ENCODE measurements at places on chromosomes 13 and 19.

- peak; percentile 96 for DNase-seq
Measured at GRCh38 chr13:33367926-33368325, 82.4 kb upstream of the STARD13 start.

- DNase-seq: no peak
Measured at GRCh38 chr13:31631071-31631470, 108.3 kb upstream of the RXFP2 start.

DNA sequence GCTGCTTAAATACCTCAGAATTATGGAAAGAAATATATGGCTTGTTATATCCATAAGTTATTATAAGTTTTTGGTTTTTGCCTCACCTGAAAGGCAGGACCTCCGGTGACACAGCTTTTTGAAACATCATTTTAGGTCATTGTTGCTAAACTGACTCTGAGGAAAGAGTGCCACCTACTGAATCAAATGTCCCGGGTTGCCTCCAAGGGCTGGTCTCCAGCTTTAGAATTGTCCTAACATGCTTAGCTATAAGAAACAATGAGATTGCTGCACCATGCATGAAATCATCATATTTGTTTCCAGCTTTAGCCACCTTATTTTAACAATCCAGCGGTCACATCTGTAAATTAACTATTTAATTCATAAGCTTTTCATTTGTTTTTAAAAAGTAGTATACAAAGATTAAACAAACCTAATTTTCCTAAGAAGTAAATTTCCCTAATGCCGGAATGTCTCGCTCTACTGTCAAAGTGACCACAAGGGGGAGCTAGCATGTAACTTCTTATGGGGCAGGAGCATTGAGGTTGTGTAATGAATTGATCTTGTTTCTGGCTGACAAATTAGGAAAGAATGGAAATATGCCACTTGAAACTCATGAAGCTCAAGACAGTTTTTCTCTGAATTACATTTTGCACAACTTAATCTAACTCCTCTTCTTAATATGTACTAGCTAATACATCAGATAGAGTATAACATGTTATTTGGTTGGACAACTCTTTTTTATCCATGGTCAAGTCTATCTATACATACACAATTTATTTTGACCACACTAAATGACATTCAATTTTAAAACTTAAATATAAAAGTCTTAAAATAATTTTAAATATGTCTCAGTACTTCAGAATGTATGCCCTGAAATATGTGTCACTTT, 6.7 kb upstream of the PCDH17 start:
- DNase-seq: peak; percentile 65

DNA sequence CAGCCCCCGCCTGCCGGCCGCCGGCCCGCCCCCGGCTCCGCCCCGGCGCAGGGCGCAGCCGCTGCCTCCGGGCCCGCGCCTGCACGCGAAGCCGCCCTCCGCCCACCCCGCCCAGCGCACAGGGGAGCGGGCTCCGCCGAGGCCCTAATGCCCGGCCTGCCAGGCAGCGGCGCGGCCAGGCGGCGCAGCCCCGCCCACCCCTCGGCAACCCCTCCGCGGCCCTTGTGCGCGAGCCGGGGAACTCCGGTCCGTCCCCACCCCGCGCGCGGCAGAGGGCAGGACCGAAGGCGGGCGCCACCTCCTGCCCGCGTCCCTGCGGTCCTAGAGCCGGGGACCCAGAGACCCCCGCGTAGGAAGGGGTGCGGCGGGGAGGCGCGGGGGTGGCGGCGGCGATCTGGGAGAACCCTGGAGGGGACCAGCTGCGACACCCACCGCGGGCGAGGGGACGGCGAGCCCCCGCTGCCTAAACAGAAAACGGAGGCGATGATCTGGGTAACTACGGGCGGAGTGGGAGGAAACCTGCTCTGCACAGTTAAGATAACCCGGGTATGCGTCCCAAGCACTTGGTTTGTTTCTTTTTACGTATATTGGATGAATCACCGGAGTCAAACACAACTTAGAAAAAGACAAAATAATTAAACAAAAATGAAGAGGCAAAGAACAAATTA, 350 bp upstream of the USP12 start:
- peak; percentile 75 for DNase-seq

- DNase-seq: no peak
Measured at GRCh38 chr13:18948012-18948663, 233.5 kb downstream of the TUBA3C start.

GRCh38 chr19:43781630-43782310, 997 bp upstream of the KCNN4 start:
- DNase-seq: no peak

- no peak for DNase-seq
Measured at GRCh38 chr13:112885782-112886268, 83.2 kb upstream of the MCF2L start.

- peak; percentile 53 for DNase-seq
Measured at GRCh38 chr13:41520016-41520659, 62.8 kb downstream of the RGCC start.

DNA sequence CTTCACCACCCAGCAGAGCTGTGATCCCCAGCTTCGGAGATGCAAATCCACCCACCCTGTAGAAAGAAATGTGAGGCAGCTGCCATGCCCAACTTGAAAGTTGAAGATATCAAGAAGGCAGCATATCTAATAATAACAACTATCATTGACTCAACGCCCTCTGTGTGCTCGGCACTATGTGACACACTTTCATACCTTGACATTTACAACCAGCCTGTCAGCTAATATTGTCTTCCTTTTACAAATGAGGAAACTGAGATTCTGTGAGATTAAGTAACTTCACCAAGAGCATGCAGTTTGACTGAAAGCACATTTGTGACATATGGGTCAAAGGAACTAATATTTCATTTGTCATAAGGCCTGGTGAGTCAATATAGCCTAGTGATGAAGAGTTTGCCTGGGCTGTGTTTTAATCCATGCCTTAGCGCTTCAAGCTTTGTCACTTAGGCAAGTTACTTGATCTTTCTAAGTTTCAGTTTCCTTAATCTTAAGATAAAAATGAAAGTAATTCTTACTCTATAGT, 137.0 kb downstream of the FLT1 start:
- no peak for DNase-seq

- no peak for DNase-seq
Measured at GRCh38 chr13:80074811-80075210, 266.1 kb downstream of the SPRY2 start.

- peak; percentile 63 for DNase-seq
Measured at GRCh38 chr19:41808663-41809566, 12.5 kb downstream of the CEACAM3 start.

GRCh38 chr13:90615767-90616166, 731.7 kb upstream of the MIR17HG start:
- no peak for DNase-seq

DNA sequence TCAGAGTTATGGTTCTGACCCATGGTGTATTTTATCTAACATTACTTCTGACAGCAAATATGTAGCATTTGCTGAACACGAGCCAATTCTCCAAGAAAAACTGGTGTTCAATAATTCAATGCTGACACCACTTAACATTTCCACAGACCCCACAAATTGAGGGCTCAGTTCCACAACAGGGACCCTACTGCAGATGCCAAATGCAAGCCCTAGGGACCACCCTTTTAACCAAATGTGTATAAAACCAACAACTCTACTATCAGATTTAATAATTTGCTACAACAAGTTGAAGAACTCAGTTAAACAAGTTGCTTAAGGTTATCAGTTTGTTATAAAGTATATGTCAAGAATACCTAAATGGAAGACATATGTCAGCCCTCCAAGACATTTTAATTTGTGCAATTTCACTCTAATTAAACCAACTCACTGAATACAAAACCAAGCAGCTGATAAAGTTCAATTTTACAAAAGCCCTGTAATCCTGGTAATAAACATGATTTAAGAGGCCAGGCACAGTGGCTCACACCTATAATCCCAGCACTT, 6.7 kb downstream of the ZNF44 start:
- DNase-seq: no peak

GRCh38 chr13:28530729-28531076, 35.8 kb upstream of the FLT1 start:
- no peak for DNase-seq

GRCh38 chr13:61094865-61095264, 320.8 kb downstream of the PCDH20 start:
- DNase-seq: no peak

DNA sequence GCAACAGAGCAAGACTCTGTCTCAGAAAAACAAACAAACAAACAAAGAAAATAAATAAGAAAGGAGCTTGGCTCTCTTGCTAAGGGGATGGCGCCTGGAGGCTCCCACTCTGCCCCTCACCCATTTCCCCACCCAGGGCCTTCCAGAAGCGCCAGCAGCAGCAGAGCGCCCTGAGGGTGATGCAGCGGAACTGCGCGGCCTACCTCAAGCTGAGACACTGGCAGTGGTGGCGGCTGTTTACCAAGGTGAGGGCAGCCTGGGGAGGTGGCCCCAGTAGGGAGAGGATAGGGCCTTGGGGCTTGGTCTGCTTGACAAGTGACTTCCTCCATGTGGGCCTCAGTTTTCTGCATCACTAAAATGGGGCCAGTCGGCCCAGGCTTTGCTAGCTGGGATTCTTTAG, 59.8 kb downstream of the MYH14 start:
- DNase-seq: no peak

DNA sequence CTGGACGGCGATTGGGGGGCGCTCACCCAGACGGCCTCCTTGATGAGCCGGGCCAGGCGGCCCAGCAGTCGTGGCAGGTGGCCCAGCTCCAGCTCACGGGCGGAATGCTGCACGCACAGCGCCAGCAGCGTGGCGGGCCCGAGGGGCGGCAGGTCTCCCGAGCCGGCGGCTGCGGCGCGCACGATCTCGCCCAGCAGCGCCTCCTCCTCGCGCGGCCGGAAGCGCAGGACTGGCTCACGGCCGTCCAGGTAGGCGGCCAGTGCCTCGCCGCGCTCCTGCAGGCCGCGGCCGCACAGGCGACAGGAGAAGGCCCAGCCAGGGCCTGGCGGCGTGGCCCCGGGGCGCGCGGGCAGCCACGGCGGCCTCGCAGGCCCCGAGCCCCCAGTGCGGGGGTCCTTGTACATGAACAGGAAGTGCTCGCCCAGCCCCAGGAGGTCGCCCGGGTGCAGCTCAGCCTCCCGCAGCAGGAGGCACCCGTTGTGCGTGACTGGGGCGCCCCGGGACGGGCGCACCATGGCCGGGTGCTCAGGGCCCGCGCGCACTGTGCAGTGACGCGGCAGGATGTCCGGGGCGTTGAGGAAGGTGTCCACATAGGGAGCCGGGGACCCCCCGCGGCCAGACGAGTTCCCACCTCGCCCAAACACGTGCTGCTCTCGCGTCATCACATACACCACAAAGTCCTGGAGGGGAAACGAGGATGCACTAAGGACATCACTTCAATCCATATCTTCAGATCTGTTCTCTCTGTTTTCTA, 9.6 kb upstream of the MAMSTR start:
- no peak for DNase-seq

GRCh38 chr19:51777570-51778462, 16.8 kb downstream of the FPR2 start:
- DNase-seq: peak; percentile 68

- peak; percentile 17 for DNase-seq
Measured at GRCh38 chr19:45598267-45599001, 3.6 kb downstream of the GPR4 start.

DNA sequence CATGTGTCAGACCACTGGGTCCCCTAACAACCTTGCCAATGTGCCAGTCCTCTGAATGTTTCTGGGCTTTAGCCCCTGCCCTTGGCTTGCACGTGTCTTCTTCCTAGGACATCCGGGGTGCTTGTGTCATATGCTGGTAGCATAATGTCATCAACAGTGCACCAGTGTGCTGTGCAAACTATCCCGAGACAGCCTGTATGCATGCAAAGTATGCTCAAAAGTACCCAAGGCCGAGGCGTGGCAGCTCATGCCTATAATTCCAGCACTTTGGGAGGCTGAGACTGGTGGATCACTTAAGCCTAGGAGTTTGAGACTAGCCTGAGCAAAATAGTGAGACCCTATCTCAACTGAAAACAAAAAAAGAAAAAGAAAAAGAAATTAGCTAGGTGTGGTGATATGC, 20.8 kb upstream of the C19orf12 start:
- DNase-seq: no peak

DNA sequence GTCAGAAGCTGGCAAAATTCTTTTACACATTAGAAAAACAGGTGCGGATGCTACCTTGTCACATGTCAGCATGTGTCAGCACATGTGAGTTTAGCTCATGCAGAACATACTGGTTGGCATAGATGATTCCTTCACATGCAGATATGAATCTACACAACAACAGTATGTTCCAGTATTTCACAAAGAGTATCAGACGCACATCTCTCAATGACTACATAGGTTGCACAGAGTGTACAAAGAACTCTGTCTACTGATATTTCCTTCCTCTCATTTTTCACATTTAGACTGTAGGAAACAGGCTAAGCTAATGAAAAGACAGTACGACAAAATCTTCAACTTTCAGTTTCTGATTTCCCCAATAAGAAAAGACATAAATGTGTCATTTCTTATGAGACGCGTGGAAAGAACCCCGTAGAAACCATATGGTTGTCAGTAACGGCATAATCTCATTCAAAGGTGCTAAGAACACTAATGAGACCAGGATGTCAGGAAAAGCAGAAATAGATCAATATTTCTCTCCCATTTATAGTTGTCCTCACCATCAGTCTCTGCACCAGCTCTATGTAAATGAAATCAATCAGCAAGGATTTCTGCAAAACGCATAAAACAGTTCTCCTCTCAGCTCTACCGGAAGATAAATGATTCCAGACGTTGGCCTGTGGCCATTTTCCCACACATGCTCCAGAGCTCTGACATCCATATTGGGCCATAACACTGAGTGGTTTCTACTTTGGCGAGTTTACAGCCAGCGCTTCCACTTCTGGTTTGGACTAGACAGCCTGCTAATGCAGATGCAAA, 81.2 kb downstream of the STARD13 start:
- no peak for DNase-seq

DNA sequence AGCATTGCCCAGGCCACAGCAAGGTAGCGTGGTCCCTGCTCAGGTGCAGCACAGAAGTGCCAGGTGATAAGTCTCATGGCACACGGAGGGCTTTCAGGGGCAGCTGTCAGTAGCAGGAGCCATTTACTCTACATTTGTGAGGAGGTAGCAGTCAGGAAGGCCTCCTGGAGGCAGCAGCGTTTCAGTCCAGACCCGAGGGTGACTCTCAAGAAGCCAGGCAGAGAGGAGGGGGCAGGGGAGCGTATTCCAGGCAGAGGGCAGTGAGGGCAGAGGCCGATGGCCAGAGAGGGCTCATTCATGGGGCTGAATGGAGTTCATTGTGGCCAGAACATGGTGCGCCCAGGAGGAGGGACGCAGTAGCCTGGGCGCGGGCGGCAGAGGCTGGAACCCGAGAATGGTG, 8.9 kb downstream of the PIAS4 start:
- DNase-seq: no peak

DNA sequence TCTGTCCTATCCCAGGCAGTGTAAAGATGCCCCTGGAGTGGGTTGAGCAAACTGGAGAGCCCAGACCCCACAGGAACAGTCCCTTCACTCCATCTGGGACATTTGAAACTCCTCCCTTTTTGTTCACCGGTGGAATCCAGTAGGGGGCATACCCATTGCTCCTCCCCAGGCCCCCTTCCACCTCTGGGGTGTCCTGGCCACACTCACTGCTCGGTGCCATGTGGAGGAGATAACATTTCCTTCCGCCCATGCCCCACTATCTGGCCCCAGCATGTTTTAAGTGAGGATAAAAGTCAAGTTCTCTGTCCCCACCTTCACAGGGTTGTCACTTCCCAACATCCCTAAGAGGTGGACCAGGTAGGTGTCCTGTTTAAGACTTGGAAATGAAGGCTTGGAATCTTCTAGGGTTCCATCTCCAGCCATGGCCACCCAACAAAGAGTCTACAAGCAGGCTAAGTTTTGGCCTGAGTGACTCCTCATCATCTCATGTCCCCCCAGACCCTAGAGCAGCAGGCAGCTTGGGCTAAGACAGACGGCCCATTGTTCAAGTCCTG, 9.3 kb downstream of the ZNF526 start:
- no peak for DNase-seq

GRCh38 chr19:41783612-41784011, 12.8 kb upstream of the CEACAM3 start:
- no peak for DNase-seq

Measured in KBM-7 (cell line).